ENCODE measurements at places on chromosomes 2 and 18.
A peak's percentile ranks its signal among the peaks of the same experiment; 100 is the strongest.

DNA sequence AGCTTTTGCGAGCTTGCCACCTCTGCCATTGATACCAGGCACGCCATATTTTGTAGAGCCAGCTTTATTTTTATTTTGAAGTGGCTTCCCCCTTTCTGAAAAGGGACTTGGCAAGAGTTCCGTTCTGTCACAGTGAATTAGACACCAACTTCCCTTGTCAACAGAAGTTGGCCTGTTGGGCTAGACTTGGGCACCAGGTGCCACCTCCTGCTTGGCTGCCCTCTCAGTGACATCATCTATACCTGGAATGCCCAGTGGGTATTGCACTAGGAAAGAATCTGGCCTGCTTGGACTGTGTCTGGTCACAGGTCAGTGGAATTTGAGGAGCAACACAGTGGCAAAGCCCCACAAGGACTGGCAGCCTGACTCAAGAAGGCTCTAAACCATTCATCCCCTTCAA, 101.0 kb downstream of the BCL2L11 start:
- no peak for DNase-seq

GRCh38 chr2:233358335-233358734, 4.0 kb downstream of the DGKD start:
- DNase-seq: no peak

DNA sequence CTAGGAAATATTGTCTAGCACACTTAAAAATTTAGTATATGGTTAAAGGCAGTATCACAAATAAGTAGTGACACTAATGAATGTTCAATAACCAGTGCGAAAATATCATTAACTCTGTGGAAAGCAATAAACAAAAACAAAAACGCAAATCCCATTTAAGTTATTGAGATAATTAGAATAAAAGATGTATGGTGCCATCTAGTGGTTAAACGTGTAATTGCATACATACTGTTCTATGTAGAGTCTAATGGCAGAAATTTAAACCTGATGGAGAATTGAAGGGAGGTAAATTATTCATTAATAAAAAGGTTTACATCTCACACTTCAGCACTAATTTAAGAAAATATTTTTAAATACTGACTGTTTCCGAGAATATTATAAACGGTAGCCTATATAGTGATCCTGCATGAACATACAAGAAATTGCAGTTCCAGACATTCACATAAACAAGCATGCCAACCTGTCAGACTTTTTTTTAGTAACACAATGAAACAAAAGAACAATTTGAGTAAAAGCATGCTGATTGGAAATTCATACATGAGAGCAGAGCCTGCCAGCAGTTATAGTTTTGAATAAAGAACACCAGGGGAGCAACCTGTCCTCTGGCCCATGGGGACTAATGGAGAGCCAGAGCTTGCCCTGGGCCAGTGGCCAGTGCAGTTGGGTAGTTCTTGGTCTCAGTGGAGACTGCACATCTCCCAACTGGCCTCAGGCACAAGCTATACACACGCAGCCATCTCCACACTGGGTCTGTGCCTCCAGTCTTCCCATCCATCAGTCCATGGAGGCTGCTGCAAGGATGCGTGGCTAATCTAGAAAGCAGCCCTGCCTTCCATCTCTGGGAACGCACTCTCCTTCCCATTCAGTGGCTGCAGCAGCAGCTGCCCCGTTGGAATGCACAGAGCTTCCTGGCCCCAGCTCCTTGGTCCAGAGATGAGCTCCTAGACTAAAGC, 28.0 kb downstream of the GCG start:
- peak; percentile 59 for DNase-seq

GRCh38 chr2:167100506-167100905, 212.2 kb downstream of the XIRP2 start:
- DNase-seq: no peak

DNA sequence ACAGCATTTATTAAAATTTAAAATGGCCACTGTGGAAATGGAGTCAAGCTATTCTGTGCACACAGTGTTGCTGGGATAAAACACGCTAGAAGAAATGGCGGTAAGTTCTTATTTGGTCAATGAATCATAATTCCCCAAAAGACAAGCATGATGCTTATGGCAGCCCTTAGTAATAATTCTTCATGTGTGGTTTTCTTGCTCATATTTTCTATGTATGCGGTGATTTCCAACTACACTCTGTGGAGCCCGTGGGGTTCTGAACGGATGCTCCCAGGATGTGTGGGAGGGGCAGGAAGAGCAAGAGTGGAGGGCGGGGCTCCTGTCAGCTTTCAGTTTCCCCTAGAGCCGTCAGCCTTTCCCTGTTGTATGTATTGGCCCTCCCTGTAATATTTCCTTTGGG, 91.7 kb upstream of the RMDN2 start:
- DNase-seq: no peak

GRCh38 chr2:82690757-82691411, 1768.2 kb downstream of the SUCLG1 start:
- DNase-seq: no peak

DNA sequence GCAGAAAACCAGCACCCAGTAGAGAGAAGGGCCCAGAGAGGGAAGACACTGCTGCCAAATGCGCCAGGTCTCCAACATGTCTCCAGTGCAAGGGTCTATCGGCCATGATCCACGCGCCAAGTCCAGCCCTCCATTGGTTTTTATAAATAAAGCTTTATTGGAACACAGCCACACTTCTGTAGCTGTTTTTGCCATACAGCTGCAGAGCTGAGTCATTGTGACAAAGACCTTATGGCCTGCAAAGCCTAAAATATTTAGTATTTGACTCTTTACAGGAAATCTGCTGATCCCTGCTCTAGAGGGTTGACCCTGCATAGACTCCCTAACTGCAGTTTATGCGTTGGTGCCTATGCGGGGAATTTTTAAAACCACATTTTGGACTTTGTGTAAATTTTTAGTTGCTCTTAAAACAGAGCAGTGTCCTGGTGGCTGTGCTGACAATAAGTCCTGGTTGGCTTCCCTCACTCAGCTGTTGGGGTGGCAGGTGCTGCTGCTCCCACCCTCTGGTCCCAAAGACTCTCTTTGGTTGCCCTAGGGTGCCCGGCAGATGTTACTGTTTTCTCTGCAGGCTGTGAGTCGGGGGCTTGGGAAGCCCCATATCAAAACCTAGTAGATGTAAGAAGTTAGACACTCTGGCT, 154.9 kb downstream of the CTIF start:
- no peak for DNase-seq
